CD8-positive, alpha-beta memory T cell (primary cell): ENCODE measurements at places on chromosomes 5 and 9.

DNA sequence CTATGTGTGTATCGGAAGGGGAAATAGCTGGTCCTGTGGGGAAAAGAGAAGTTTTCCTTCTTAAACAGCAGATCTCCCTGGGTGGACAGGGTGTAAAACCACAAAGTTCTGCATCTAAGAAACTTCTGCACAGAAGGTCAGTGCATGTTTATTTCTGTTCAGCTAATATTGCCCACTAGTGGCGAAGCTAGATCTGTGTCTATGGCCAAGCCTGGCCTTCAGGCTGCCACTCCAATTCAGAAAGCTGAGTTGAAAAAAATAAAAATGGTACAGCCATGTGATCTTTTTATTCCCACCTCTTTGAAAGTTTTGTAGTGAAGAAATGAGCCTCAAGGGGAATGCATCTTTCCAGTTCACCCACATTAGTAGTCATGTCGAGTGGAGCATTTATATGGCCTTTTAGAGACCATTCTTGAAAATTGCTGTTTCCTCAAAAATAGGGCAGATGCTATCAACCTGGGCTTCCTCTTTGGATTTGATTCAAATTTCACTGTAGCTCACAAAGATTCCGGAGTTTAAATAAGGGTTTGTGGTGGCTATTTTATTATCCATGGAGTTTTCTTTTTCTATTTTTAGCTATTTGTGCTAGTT, 488.0 kb downstream of the PRELID2 start:
- no peak for DNase-seq
- H3K4me1 ChIP-seq, result no peaks in the 10 kb centered on the region
- no peak overlapping the region for H3K27ac ChIP-seq
- no peak overlapping the region for H3K4me3 ChIP-seq
- no peaks in the 10 kb centered on the region for H3K36me3 ChIP-seq
- H3K27me3 ChIP-seq, result no peaks in the 10 kb centered on the region

GRCh38 chr9:100911273-100911672, 117.3 kb upstream of the PLPPR1 start:
- no peaks in the 10 kb centered on the region for H3K27me3 ChIP-seq
- H3K4me3 ChIP-seq, result no peak overlapping the region
- DNase-seq, result no peak
- no peaks in the 10 kb centered on the region for H3K36me3 ChIP-seq
- no peaks in the 10 kb centered on the region for H3K4me1 ChIP-seq

DNA sequence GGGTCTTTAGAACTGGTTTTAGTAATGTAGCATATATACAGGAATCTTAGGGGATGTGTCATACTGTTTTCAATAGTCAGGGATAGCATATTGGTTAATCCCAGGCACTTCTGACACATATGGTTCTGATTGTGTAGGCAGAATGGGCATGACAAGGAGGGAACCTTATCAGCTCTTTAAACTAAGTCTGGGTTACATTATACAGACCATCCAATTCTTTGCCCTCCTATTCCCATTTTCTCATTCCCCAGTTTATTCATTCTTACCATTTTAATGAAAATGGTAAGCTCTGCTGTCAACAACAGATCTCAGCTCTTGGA, 85.1 kb downstream of the NDUFAF2 start:
- no peaks in the 10 kb centered on the region for H3K27me3 ChIP-seq
- no peak overlapping the region for H3K27ac ChIP-seq
- H3K4me1 ChIP-seq, result no peaks in the 10 kb centered on the region

- no peaks in the 10 kb centered on the region for H3K4me1 ChIP-seq
- H3K4me3 ChIP-seq, result no peak overlapping the region
- no peak for DNase-seq
- no peaks in the 10 kb centered on the region for H3K36me3 ChIP-seq
Measured at GRCh38 chr5:157842185-157842584, 16.8 kb downstream of the CLINT1 start.

GRCh38 chr5:59829386-59829785, 64.1 kb downstream of the PDE4D start:
- H3K27me3 ChIP-seq, result no peaks in the 10 kb centered on the region
- no peak overlapping the region for H3K27ac ChIP-seq
- H3K4me1 ChIP-seq, result no peaks in the 10 kb centered on the region
- no peaks in the 10 kb centered on the region for H3K36me3 ChIP-seq

DNA sequence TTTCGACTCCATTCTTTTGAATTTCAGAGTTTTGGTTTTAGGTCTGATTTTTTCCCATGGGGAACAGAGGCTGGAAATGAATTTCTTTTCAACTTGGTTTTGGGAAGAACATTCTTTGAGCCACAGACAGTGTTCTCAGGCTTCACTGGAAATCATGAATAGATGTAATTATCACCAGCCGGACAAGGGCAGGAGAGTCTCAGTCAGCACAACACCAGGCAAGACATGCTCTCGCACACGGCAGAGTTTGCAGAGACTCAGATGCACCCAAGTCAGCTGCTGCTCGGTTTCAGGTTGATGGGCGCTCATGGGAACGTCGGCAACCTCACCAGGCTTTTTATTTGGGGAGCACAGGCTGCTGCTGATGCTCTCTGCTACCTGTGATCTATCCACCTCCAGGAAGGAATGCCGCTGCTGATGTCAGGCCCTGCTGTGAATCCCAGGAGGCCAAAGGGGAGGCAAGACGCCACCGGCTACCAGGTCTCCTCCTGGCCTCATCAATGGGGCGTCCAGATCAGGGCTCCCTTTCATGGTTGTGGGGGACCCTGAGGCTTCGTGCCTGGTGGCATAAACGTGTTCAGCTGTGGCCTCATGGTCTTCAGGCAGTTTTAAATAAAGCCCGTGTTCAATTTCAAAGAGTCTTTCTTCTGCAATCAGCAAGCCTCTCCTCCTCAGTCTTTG, 332.3 kb upstream of the IRX4 start:
- no peak for DNase-seq
- no peak overlapping the region for H3K27ac ChIP-seq
- no peaks in the 10 kb centered on the region for H3K36me3 ChIP-seq
- H3K27me3 ChIP-seq, result no peaks in the 10 kb centered on the region
- no peak overlapping the region for H3K4me3 ChIP-seq
- H3K4me1 ChIP-seq, result no peaks in the 10 kb centered on the region

- DNase-seq, result no peak
- no peaks in the 10 kb centered on the region for H3K4me1 ChIP-seq
Measured at GRCh38 chr5:106399391-106399790, 1271.3 kb downstream of the EFNA5 start.

GRCh38 chr5:122967085-122967484, 69.4 kb downstream of the PPIC start:
- H3K4me3 ChIP-seq, result no peak overlapping the region
- no peak overlapping the region for H3K27ac ChIP-seq

GRCh38 chr9:83981126-83981871, 694 bp downstream of the RMI1 start:
- H3K4me3 ChIP-seq, result peak overlapping the region; percentile 82
- DNase-seq, result no peak
- peaks cover 27% of the 10 kb centered on the region for H3K4me1 ChIP-seq

- no peaks in the 10 kb centered on the region for H3K27me3 ChIP-seq
- no peak for DNase-seq
- no peak overlapping the region for H3K4me3 ChIP-seq
Measured at GRCh38 chr5:154380263-154380662, 65.5 kb upstream of the SAP30L start.

GRCh38 chr9:76107482-76107881, 217.0 kb downstream of the PCSK5 start:
- H3K4me3 ChIP-seq, result no peak overlapping the region
- no peak for DNase-seq
- H3K36me3 ChIP-seq, result no peaks in the 10 kb centered on the region
- no peak overlapping the region for H3K27ac ChIP-seq

DNA sequence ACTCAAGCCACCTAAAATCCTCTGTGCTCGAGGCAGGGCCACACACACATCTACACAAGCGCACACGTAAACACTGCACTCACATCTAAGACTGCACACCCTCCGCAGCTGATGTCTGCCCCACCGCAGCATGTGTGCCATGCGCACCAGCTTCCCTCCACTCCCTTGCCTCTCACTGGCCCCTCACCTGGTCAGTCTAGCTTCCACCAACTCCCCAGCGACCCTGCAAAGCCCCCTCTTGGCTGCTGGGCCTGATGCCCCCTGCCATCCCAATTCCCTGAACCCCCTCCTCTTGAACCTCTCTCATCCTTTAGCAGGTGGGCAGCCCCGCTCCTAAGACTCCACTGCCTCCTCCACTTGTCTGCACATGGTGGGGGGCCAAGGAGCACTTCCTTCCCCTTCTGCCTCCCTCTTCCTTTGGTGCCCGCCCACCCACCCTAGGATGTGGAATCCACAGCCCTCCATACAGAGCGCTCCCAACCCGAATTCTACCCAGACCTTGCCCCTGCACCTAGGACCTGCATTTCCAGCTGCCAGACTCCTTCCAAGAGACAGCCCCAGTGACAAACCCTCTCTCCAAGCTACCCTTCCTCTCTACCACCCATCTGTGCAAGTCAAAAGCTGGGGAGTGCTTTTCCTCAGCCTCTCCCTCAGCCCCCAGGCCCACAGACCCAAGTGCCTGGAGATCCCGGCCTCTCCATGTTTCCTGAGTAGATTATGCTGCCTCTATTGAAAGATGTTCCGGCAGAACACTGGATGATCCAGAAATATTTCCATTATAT, 23.9 kb downstream of the ADAMTS2 start:
- no peaks in the 10 kb centered on the region for H3K27me3 ChIP-seq
- H3K27ac ChIP-seq, result no peak overlapping the region
- H3K4me3 ChIP-seq, result no peak overlapping the region
- DNase-seq, result peak; percentile 12
- no peaks in the 10 kb centered on the region for H3K36me3 ChIP-seq
- H3K4me1 ChIP-seq, result no peaks in the 10 kb centered on the region

GRCh38 chr9:105024529-105024928, 96.6 kb upstream of the ABCA1 start:
- DNase-seq, result no peak
- H3K4me3 ChIP-seq, result no peak overlapping the region
- no peak overlapping the region for H3K27ac ChIP-seq
- no peaks in the 10 kb centered on the region for H3K36me3 ChIP-seq

DNA sequence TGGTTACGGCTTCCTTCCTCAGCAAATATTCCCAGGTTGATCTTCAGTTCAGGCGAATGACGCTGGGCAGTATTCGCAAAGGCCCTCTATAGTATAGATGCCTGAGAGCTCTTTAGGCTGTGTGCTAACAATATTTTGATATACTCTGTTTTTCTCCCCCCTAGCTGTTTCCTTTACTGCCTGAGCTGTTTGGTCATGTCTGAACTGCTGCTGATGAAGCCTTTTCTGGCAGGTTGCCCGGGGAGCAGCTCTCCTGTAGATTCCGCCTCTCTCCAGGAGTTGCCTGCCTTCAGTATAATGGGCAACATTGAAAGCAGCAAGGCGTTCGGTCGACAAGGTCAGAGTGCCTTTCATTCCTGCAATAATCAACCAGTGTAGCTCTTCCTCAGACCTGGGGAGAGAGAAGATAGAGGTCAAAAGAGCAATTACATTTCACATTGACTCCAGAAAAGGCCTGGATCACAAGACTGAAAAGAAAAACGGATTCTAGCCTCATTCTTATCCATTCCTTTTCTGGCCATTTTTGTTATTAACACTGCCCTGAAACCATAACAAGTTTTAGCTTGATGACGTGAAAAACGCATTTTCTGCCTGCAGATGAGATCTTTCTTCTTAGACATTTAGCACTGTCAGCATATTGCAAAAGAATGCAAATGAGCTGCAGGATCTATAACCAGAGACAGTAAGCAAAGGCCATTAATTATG, 60.1 kb upstream of the ZNF608 start:
- H3K36me3 ChIP-seq, result no peaks in the 10 kb centered on the region
- no peak overlapping the region for H3K4me3 ChIP-seq
- H3K27ac ChIP-seq, result no peak overlapping the region
- no peaks in the 10 kb centered on the region for H3K4me1 ChIP-seq
- no peaks in the 10 kb centered on the region for H3K27me3 ChIP-seq

DNA sequence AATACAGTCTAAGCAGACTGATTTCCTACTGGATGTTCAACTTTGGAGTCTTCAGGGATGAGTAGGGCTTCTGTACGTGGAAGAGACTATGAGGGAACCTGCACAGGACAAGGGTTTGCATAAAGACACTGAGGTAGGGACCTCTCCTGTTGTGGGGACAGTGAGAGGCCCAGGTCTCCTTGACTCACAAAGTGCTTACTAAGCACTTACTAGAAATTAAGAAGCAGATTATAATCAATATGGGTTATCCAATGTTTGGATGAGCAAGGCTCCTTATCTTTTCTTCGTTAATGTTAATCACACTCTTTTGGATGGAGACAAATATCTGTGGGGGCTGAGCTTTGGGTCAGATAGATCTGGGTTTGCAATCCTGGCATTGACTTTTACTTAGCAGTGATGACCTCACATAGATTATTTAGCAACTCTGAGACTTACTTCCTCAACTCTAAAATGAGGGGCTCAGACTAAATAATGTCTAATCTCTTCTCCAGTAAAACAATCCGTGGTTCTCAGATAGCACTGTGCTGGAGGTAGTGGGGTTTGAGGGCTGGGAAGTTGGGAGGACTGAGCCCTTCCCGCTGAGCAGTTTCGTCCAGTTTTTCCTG, 45.9 kb downstream of the PDCD1LG2 start:
- no peaks in the 10 kb centered on the region for H3K36me3 ChIP-seq
- peaks cover 33% of the 10 kb centered on the region for H3K4me1 ChIP-seq
- DNase-seq, result no peak
- no peak overlapping the region for H3K27ac ChIP-seq
- H3K4me3 ChIP-seq, result no peak overlapping the region
- no peaks in the 10 kb centered on the region for H3K27me3 ChIP-seq

DNA sequence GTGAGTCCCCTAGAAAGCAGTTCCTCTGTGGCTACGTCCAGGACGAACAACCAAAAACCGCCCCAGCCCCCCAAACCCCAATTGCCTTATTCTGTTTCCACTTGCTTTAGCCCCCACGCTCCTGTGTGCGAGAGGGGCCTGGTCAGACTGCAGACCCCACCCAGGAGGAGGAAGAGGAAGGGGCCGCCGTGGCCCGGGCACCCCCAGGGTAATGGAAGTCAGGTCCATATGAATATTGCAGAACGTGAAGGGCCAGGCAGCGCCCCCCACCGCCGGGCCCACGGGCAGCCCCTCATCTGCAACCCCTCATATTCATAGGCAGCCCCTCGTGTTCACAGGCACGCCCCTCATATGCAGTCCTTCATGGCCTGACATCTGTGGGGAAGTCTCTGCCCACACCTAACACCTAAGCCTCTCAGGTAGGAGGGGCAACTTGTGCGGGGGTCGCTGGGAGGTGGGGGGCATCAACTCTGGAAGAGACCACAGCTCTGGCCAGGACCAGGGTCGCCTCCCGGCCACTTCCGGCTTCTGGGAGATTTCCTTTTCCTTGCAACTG, 37.7 kb upstream of the PLEKHG4B start:
- DNase-seq, result no peak
- H3K36me3 ChIP-seq, result no peaks in the 10 kb centered on the region
- no peaks in the 10 kb centered on the region for H3K4me1 ChIP-seq
- H3K4me3 ChIP-seq, result no peak overlapping the region
- no peak overlapping the region for H3K27ac ChIP-seq
